Stimulated activated CD4-positive, alpha-beta T cell treated with anti-CD3 and anti-CD28 coated beads, Interleukin-1b, Interleukin-23, amount 100 ng/mL, for 1 hour (primary cell): ENCODE measurements at places on chromosomes 1 and 21.

- no peak for DNase-seq
Observed at GRCh38 chr1:25616987-25617624, 515 bp downstream of the MAN1C1 start.

DNA sequence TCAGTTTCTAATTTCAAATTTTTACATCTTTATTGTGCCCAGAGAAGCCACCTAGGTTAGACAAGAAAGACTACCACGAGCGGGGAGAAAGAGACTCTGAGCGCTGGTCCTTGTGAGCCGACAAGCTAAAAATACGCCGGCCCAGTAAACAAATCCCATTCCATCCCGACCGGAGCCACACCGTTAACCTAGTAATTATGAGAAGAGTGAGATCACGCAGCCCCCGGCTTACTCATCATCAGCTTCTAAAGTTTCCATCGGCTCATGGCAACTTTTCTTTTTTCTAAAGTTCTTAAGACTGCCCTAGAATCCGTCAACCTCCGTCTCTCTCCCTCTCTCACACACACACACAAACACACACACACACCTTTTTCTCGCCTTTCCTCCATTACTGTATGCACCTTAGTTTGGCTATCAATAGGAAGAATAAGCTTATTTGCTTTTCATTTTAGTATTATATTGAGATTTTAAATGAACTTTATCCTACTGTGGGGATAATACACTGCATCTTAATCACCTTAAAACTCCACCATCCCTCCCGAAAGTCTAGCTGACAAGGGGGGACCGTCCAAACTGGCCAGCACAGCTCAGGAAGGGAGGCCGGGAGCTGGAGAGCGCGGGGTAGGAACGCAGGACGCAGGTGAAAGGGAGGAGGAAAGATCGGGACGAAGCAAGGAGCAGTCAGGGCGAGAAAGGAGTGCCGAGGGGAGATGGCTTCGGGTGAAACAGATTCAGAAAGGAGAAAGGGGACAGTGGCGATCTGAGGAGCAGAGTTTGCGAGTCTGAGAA, 728 bp downstream of the OTUD7B start:
- DNase-seq: peak; percentile 19

GRCh38 chr1:206802401-206802800, 30.1 kb upstream of the IL10 start:
- DNase-seq: no peak

GRCh38 chr1:53547231-53547790, 88.1 kb downstream of the DMRTB1 start:
- DNase-seq: no peak

GRCh38 chr1:147078606-147079399, 93.5 kb downstream of the PRKAB2 start:
- no peak for DNase-seq

DNA sequence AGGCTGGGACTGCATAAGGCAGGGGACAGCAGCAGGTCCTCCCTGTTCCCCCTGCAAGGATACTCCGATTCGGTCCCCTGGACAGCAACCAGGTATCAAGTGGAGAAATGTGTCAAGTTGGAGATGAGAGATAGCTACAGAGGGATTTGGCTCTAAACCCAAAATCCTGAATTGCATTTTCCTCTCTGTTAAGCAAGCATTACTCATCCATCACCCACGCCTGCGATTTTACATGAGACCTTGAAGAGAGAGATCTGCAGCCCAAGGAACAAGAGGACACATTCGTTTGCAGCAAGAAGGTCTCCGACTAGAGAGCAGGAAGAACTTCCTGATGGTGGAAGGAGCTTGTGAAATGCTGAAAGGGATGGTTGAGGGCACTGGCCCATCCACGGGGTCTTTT, 21.9 kb downstream of the SYT2 start:
- no peak for DNase-seq

DNA sequence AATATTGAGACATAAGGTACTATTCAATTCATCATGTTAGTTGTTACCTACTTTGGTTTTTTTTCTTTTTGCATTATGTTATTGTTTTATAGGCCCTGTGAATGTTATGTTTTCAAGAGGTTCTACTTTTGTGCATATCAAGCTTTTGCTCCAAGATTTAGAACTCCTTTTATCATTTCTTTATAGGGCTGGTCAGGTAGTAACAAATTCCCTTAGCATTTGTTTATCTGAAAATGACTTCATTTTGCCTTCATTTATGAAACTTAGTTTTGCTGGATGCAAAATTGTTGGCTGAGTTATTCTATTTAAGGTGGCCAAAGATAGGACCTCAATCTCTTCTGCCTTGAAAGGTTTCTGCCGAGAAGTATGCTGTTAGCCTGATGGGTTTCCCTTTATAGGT, 21.3 kb upstream of the MAB21L3 start:
- DNase-seq: no peak

DNA sequence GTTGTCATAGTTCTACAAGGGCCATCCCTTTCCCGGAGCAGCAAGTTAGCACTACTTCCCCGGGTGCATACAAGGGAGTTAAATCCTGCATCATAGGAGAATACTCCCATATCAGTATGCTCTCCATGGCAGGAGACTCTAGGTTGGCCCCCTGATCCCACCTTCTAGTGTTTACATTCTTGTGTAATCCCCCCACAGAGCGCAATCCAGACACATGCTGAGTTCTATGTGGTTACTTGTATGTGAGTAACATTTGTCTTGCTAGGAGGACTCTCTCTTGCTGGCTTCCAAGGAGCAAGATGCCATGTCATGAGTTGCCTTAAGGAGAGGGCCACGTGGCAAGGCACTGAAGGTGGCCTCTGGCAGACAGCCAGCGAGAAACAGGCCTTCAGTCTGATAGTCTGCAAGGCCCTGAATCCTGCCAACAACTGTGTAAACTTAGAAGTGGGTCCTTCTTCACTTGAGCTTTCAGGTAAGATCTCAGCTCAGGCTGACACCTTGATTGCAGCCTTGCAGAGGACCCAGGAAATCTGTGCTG, 155.3 kb downstream of the CDC7 start:
- DNase-seq: no peak

GRCh38 chr1:205588636-205589035, 43.2 kb downstream of the ELK4 start:
- no peak for DNase-seq

DNA sequence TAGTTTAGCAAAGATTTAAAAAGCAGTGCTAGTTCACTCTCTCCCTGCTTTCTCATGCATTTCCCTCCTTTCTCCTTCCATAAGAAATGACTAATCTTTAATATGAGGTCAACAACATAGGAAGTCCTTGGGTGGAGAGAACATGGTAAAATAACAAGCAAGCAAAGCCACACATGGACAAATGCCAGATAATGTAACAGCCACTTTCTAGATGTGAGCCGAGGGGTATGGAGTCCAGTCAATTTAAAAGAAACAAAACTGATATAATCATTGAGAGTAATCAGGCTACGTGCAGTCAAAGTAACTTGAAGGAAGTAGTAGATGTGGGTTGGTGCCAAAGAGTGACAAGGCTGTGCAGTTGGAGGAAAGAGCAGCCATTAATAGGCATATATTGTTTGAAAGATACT, 69.6 kb downstream of the DUSP10 start:
- DNase-seq: no peak
